ENCODE measurements at places on chromosomes 7 and 10. TPM values are rescaled to one million over a fixed set of nuclear protein-coding genes. Genes with fewer than 3 reads are reported as not detected.

DNA sequence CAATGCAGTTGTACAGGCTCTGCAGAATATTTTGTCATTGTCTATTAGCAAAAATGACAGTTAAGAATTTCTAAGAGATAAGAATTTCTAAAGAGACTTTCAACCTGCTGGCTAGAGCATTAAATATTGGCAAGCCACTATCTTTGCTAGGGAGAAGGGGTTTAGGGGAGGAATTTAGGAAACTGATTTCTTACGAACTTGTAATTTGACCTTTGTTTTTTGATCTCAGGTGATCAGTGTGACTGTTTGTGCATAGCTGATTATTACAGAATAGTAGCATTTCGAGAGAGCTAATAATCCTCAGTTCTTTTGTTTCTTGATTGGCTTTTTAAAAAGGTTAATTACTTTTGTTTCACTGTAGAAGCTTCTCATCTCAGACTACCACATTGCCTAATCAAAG, 68.1 kb downstream of the ST7 start:
- no peak for DNase-seq

DNA sequence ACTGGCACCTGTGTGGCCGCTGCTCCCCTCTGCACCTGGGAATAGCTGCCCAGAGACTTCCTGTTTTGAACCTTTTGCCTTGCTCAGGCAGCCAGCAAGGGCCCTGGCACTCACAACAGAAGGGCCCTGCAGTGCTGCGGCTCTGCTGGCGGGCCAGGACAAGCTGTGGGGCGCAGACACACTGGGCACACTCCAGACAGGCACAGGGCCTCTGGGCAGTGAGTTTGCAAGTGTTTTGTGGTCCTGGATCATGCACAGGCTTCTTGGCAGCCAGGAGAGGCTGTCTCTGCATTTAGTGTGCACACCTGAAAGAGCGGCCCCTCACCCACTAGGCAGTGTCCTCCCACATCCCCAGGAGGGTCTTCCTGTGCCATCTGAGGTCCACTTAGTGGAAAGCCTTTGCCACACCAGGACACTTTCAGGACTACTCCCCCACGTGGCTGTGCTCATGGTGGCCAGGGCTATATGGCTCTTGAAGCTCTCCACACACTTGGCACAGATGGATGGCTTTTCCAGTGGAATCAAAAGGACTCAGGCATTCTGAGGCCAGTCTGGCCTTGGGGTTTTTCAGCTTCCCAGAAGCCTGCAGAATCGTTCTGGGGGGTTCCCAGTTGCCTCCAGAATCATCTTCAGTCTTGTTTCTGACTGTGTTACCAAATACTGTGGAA, 5.0 kb upstream of the ATP6V0E2 start:
- DNase-seq, result no peak

The OR2F1 gene
- not detected for polyA plus RNA-seq

The PRKAR2B gene
- polyA plus RNA-seq, result 39.6 TPM

GRCh38 chr10:24080207-24080606, 128.7 kb upstream of the KIAA1217 start:
- DNase-seq, result no peak

The CRYGN gene
- polyA plus RNA-seq, result 2.2 TPM

Data from right renal cortex interstitium (tissue), 3 donors.